ENCODE measurements at places on chromosomes 2 and 18.
A peak's percentile ranks its signal among the peaks of the same experiment; 100 is the strongest.

- DNase-seq = peak; percentile 25
Measured at GRCh38 chr2:201644001-201644400, 698 bp upstream of the TMEM237 start.

- no peak for DNase-seq
Measured at GRCh38 chr2:9519250-9519649, 36.4 kb downstream of the ADAM17 start.

- DNase-seq = no peak
Measured at GRCh38 chr2:212416086-212416485, 122.5 kb downstream of the ERBB4 start.

- DNase-seq = no peak
Measured at GRCh38 chr2:10913501-10914271, 2.0 kb downstream of the KCNF1 start.

GRCh38 chr2:14896330-14897030 lies 264.0 kb downstream of the LRATD1 start:
- DNase-seq = no peak

GRCh38 chr18:72993250-72993649 lies 125.5 kb upstream of the NETO1 start:
- no peak for DNase-seq
